ENCODE measurements at places on chromosomes 2 and 18.
A peak's percentile ranks its signal among the peaks of the same experiment; 100 is the strongest.

GRCh38 chr2:234075947-234076346 lies 25.4 kb downstream of the SPP2 start:
- no peak for DNase-seq

DNA sequence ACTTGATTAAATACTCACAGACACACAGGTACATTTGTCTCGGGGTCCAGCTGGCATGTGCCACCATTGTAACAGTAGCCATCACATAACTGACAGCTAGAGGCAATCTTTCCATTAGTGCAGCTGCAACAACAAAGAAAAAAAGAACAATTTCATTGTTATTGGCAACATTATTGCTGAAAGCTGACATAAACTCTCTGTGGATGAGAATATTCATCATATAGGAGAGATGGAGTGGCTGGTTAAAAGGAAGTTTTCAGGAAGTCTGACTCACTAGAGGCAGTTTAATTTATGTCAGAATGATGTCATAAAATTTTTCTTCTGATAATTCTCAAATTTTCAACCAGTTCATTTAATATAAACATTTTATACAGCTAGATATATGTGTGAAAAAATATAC lies 1490.0 kb upstream of the NXPH2 start:
- no peak for DNase-seq

- no peak for DNase-seq
These were observed 76.6 kb upstream of the ZNF516 start for GRCh38 chr18:76571689-76572088.

- DNase-seq: no peak
These were observed 273.3 kb upstream of the TCF4 start for GRCh38 chr18:55861266-55861665.

DNA sequence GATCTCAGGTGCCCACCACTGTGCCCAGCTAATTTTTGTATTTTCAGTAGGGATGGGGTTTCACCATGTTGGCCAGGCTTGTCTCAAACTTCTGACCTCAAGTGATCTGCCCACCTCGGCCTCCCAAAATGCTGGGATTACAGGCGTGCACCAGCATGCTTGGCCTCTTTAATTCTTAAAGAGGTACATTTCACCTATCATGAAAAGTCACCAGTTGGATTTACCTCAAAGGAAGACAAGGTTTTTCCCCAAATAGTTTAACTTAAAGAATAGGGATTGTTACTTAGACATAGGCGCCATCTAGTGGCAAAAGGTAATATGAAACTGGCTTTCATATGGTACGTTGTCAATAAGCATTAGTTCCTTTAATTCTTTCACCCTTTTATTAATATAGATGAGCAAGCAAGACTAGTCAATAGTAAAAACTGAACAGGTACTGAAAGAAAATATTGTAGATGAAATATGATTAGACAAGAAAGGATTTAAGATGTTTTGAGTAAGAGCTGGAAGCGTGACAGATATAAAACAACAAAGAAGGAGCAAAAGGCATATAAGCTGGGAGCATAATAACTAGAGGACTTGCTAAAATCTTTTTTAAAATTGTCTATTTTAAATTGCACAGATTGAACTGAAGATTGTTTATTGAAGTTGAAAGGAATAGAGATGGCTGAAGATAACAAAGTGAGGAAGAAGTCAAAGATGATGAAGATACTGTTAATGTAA lies 35.0 kb upstream of the PSMD14 start:
- peak; percentile 27 for DNase-seq

DNA sequence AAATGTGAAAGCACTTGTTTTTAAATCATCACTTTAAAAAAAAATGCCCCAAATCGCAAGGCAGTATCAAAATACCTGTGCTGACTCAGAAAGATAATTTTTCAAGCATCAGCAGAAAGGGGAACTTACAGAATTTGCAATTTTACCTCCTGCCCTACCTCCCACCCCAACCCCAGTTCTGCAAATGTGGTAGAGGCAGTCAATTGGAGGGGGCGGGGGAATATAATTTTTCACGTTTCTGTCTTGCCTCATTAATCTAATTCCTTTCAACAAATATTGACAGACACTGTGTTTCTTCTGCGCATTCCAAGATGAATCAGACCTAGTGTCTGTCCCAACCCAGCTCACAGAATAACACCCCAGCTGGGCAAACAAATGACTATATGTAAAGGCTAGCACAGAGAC lies 76.8 kb downstream of the ALPK2 start:
- no peak for DNase-seq

- no peak for DNase-seq
These were observed 469.6 kb upstream of the MYT1L start for GRCh38 chr2:2800697-2801096.

GRCh38 chr2:175984846-175985245 lies 17.2 kb downstream of the LNPK start:
- DNase-seq: no peak

All from COLO829 (cell line).